ENCODE measurements at places on chromosomes 1 and 21.

- DNase-seq, result no peak
Measured at GRCh38 chr1:157948312-157949073, 45.0 kb upstream of the KIRREL1 start.

- DNase-seq, result peak; percentile 18
Measured at GRCh38 chr1:173392895-173393658, 84.1 kb upstream of the PRDX6 start.

GRCh38 chr1:185556561-185556960 is 177.6 kb upstream of the HMCN1 start:
- no peak for DNase-seq

DNA sequence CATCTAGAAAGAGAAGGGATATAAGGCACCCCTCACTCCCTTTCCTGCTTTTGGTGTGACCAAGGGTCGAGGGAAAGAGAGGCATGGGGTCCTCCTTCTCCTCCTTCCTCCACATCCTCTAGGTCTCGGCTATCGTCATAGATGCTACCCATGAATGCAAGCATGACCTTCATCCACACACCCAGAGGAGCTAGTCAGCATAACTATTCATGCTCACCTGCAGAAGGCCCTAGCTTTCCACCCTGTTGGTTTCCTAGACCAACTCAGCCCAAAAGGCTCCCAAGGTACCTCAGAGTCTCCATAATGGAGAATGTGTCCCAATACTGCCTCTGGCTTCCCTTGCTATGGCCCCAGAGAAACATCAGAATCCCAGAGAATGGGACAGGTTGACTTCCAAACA is 33.2 kb downstream of the MSTO1 start:
- DNase-seq, result no peak

DNA sequence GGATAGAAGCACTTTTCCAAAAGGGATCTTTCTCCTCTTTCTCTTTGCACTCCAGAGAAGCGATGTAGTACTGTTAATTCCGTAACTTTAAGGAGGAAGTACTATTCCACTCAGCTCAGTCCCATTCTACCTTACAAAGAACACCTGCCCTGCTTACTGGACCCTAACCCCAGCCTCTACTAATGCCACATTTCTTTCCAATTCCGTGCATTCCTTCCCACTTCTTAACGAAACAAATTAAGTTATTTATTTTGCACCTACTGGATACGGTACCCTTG is 511 bp downstream of the NDC1 start:
- DNase-seq, result no peak

- DNase-seq, result no peak
Measured at GRCh38 chr1:76428028-76428427, 353.5 kb downstream of the ST6GALNAC3 start.

- DNase-seq, result no peak
Measured at GRCh38 chr1:201686714-201687455, 142.1 kb upstream of the IPO9 start.

GRCh38 chr1:101363891-101364318 is 127.1 kb downstream of the S1PR1 start:
- DNase-seq, result no peak

DNA sequence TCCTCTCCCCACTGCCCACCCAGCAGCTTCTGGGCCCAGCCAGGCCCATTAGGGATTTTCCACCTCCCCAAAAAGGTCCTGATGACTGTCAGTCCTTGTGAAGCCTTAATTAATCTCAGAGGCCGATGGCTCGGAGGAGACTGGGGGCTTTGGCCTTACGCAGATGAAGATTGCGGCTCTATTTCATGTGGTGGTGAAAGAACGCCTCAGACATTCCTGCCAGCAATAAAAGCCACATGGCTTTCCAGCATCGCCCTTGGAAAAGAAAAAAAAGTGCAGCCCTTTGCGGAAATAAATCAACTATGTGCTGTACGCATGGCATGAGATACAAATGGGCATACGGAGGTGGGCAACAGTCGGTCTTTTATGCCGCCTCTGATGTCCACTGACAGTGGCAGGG is 6.6 kb upstream of the RUNX3 start:
- no peak for DNase-seq

DNA sequence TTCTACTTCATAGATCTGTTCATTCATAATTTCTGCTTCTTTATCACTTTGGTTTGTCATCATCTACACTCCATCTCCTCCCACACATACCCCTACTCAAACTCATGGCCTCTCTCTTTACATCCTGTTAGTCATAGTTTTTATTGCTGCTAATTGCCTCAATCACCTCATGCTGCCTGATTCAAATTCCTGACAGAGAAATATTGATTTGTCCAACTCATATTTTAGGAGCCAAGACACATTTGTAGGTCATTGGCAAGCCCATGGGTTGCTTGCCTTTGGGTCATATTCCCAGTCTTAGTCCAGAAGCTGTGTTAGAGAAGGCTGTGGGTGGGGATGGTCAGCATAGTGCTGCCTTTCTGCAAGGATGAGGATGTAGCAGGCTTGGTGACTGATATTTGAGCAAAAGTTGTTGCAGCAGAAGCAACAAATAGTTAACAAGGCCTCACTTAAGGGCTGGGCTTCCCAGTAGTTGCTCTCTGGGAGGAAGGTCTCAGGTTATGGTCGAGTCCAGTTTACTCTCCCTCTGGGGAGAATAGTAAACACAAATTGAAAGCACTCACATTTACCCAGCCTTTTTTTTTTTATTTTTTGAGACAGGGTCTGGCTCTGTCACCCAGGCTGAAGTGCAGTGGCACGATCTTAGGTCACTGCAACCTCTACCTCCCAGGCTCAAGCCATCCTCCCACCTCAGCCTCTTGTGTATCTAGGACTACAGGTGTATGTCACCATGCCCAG is 22.4 kb upstream of the EPS15 start:
- no peak for DNase-seq

- no peak for DNase-seq
Measured at GRCh38 chr1:20402585-20403422, 83.2 kb downstream of the CAMK2N1 start.

GRCh38 chr1:191368891-191369654 is 789.2 kb upstream of the RGS18 start:
- DNase-seq, result no peak

- peak; percentile 21 for DNase-seq
Measured at GRCh38 chr1:17128361-17128760, 9.1 kb upstream of the PADI2 start.

- no peak for DNase-seq
Measured at GRCh38 chr1:230563591-230563990, 78.7 kb upstream of the COG2 start.

GRCh38 chr1:229033480-229033879 is 237.4 kb upstream of the RAB4A start:
- no peak for DNase-seq

- DNase-seq, result no peak
Measured at GRCh38 chr21:43600642-43601402, 58.5 kb downstream of the HSF2BP start.

GRCh38 chr1:22752339-22752738 is 41.7 kb downstream of the EPHB2 start:
- no peak for DNase-seq

DNA sequence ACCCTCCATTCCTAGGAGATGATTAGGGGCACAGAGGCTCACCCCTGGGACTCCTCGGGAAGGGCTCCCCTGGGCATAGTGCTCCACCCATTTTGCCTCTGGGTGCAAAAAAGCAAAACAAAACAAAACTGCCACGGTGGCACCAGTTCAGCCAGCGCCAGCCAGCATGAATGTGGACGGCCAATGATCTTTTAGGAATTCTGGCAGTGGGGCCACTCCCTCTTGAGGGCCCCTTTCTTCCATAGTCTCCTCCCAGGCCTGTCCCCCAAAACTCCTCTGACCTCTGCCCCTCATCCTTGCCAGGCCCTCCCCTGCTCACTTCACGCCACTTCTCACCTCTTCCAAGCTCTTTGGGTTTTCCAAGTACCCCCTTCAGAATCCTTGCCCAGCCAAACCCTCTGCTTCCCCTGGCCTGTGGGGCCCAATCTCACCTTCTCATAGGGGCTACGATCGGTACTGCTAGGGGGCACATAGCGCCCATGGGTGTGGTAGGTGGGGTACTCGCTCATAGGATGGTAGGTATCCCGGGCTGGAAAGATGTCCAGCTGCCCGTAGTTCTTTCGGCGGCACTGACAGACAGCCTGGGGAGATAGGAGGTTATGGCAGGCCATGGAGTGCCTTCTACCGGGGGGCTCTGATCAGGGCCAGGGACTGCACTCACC is 13.3 kb downstream of the TRIM46 start:
- DNase-seq, result no peak

- DNase-seq, result no peak
Measured at GRCh38 chr1:247409869-247410544, 6.0 kb upstream of the NLRP3 start.

DNA sequence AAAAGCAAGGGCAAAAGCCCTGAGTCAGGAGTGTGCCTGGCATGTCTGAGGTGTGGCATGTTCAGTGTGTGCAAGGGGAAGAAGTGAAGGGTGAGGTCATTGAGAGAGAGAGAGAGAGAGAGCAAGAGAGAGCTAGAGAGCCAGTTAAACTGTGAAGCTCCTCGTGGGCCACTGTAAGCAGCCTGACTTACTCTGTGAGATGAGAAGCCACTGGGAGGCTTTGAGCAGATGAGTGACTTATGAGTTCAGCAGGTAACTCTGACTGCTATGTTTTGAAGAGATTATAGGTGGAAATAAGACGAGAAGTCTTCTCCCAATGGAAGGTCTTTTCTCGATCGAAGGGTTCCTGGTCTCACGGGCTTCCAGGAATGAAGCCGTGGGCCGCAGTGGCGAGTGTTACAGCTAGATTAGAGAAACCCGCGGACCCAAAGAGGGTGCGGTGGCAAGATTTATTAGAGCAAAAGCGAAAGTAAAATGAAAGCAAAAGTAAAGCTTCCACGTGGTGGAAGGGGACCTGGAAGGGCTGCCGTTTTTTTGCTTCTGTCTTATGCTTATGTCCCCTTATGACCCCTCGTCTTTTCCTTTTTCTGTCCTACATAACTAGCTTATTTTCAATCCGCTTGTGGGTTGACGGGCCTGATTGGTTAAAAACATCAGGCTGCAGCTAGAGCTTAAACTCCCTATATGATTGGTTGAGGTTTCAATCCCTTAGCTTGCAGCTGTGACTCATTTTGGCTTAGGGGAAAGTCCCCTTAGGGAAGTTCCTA is 323.1 kb upstream of the FAM78B start:
- DNase-seq, result no peak

- no peak for DNase-seq
Measured at GRCh38 chr1:50603274-50604271, 180.3 kb upstream of the DMRTA2 start.

- DNase-seq, result peak; percentile 15
Measured at GRCh38 chr1:167617153-167618147, 12.6 kb upstream of the RCSD1 start.

DNA sequence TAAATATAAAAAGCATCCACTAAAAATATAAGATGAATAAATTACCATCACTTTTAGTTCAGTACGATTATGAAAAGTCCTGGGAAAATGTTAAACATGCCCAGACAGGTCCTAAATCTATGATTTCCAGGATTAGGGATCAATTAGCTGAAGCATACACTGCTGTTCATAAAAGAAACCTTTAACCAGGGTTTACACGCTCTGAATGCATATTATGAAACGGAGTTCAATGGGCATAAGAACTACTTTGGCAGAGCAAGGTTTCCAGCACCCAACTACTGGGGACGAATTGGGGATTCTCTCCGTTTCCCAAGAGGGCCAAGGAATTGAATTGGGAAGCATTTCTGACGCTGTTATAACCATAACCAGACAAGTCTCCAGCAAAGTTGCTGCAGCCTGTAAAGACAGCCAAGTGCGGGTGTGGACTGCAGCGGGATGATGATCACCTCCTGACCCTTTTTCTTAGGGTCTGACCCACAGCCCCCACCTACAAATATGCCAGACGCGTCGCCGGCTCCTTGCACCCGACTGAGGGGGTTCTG is 1.6 kb downstream of the SLC30A1 start:
- DNase-seq, result no peak

GRCh38 chr21:38267991-38268863 is 11.4 kb downstream of the KCNJ15 start:
- DNase-seq, result no peak

All from smooth muscle cell of the brain vasculature (primary cell).